Stimulated activated CD8-positive, alpha-beta memory T cell treated with anti-CD3 and anti-CD28 coated beads, Interleukin-4, amount 100 ng/mL, for 1 hour (primary cell): ENCODE measurements at places on chromosomes 5 and 9.

DNA sequence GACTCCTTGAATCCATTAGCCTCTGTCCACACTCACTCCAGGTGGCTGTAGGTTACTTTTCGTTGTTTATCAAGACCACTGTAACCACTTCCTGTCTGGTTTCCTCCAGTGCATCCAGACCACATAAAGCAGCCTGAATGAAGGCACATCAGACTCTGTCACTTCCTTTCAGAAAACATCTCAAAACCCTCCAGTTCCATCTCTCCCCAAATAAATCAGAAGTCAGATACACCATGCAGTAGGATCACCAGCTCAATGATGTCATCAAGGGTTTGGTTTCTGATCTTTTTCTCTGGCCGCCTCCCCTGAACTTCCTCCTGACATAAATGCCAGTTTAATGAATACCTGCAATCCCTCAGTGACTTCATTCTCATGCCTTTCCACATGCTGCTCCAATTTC, 161.2 kb downstream of the ZNF462 start:
- no peak for DNase-seq

DNA sequence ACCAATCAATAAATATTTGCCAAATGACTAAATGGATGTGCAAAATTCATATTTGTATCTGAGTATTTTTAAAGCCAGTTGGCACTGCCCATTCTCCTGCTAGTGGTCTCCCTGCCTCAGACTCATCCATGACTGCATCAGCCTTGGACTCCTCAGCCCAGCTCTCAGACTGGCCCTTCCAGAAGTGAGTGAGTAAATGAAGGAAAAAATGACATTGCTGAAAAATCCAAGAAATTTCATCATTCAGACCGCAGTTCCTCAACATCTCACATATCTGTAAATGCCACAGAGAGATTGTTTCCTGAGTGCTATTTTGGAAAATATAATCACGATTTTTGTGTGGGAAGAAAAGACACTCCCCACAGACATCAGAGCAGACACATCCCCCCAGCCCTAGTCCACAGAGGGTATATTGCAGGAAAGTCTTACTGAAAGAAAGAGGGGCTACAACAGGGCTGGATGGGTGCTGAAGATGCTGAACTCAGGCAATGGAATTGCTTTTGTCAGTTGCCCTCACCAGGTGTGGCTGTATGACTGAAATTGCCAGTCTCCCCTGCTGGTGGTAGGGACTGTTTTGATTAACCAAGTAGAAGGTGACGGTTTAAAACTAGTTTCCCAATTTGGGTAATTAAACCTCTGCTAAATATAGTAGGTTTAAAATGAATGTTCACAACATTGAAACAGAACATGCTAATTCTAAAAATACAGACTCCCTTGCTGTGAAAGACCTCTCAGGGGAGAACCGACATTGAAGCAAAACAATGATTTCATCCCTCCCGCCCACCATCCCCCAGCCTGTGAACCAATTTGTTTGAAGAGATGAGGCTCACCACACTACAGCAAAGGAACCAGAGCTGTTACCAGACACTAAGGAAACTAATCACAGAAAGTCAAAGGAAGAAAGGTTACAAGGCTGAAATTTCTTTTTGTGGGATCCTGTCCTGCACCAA, 158.8 kb downstream of the DEPDC1B start:
- no peak for DNase-seq

- no peak for DNase-seq
These were observed 129.8 kb downstream of the SLC12A2 start for GRCh38 chr5:128213340-128213739.

DNA sequence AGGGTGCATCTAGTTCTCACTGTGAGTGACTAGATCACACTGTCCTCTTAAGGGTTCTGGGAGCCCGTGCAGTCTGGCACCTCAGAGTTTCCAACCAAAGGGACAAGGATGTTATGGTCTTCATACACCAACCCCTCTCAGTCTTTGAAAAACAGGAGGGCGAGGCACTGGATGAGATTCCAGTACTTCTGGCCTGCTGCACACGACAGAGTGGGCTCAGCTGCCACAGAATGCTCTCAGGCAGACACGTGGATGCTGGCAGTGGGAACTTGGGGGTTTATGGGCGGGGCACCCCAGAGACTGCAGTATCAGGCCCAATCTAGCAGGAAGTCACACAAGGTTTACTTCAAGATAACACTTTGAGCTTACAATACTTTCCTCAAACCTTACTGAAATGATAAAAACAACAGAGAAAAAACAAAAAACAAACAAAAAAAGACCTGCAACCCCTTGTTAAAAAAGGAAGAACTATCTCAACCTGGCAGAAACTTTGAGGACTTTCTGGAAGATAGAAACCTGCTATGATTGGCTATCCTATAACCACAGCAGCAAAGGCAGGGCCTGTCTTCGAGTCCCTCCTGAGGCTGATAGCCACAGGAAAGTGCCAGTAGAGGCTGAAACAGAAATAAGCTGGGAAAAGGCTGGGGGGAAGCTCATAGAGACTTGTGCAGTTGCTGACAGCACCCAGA, 28.3 kb upstream of the TGFBR1 start:
- DNase-seq, result no peak

GRCh38 chr5:81336556-81336955, 35.2 kb downstream of the ZCCHC9 start:
- no peak for DNase-seq

- no peak for DNase-seq
These were observed 73.3 kb downstream of the SH3TC2 start for GRCh38 chr5:148989567-148989966.

GRCh38 chr5:40224421-40224820, 455.3 kb upstream of the PTGER4 start:
- no peak for DNase-seq

DNA sequence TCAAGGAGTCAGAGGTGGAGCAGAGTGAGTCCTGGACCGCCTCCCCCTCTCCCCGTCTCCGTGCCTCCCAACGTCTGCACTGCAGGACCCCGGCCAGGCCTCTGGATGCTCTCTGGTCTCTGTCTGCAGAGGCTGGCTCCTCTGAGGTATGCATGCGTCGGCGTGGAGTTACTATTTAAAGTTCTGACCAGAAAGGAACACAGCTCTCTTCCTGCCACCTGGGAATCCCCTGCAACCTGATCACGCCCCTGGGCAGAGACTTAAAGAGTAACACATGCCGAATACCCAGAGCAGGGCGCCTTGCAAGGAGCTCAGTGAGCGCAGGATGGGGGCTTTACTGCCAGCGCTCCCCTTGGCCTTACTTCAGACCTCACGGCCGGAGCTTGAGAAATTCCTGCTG, 16.0 kb downstream of the ANXA6 start:
- no peak for DNase-seq

GRCh38 chr5:140044041-140044440, 942 bp upstream of the NRG2 start:
- no peak for DNase-seq

DNA sequence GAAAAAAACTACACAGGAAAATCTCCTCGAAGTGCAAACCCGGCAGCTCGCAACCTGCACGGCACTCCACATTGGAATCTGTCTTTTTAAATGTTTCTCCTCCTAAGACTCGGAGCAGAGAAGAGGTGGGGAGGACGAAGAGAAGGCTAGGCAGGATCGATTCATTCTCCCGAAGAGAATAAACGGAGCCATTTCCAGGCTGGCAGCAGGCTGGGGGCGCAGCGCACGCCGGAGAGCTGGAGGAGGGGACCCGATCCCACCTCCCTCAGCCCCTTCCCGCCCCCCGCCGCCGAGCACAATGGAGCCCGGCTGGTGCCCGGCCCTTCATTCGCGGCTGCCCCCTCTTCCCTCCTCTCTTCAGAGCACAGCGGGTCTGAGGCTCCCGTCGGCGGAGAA, 628 bp downstream of the HOMER1 start:
- no peak for DNase-seq

DNA sequence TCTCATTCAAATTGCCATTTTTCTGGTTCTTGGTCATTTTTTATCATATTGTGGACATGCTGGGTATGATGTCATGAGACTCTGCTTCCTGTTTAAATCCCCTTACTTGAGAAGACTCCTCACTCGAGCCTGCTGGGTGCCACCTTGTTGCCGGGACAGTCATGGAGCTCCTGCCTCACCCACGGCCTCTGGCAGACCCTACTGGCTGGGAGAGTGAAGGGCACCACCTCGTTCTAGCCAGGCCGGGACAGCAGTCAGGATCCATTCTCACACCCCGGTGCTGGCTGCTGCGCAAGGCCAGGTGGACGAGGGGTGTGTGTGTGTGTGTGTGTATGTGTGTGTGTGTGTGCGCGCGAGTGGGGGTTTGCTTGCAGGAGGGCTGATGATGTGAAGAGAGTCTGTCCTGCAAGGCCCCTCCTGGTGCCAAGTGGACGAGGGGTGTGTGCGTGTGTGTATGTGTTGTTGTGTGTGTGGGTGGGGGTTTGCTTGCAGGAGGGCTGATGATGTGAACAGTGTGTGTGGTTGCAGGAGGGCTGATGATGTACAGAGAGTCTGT, 4.4 kb downstream of the CEP72 start:
- DNase-seq, result no peak

DNA sequence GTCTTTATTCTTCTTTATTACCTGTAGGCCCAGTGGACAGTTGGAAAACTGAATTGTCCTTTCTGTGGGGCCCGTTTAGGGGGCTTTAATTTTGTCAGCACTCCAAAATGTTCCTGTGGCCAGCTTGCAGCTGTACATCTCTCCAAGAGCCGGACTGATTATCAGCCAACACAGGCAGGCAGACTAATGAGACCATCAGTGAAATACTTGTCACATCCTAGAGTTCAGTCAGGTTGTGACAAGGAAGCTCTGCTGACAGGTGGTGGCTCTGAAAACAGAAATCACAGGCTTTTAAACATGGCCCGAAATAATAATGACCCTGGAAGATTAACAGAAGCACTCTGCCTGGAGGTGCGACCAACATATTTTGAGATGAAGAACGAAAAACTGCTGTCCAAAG, 47.9 kb downstream of the RNF180 start:
- no peak for DNase-seq

- no peak for DNase-seq
These were observed 94.1 kb downstream of the GPR21 start for GRCh38 chr9:123127512-123128075.

DNA sequence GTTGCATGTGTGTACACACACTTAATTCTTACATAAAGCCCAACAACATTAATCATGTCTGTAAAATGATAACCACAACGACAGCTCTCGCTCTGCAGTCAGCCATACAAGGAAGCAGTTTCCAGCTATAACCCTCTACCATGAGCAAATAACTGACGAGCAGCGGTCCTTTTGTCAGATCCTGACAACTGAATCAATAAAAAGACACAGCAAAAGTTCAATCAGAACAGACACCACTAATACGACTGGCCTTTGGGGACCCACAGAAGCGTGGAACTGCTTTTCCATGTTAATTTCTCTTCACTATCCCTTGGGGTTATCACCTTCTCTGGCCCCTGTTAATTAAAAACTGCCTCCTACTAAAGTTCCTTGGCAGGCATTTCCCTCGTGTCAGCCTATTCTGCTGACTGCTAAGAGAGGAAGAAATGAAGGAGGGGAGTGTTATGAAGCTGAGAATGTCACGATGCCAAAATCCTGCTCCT, 722.8 kb upstream of the GRAMD2B start:
- DNase-seq, result no peak

DNA sequence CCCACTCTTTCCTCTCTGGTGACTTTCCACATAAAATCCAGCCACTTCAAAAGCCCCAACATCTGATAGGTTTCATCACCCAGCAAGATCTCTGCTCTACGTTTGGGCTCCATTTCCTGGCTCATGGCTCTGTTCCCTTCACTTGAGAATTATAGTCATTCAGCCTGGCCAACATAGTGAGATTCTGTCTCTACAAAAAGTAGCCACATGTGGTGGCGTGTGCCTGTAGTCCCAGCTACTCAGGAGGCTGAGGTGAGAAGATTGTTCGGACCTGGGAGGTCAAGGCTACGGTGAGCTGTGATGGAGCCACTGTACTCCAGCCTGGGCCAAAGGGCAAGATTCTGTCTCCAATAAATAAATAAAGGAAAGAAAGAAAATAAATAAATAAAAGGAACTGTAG, 83.3 kb upstream of the IGFBPL1 start:
- DNase-seq, result no peak
